Inflammatory macrophage (primary cell): ENCODE measurements at places on chromosomes 4 and X.

GRCh38 chr4:144575181-144575580 lies 70.8 kb upstream of the HHIP start:
- no peak for DNase-seq

DNA sequence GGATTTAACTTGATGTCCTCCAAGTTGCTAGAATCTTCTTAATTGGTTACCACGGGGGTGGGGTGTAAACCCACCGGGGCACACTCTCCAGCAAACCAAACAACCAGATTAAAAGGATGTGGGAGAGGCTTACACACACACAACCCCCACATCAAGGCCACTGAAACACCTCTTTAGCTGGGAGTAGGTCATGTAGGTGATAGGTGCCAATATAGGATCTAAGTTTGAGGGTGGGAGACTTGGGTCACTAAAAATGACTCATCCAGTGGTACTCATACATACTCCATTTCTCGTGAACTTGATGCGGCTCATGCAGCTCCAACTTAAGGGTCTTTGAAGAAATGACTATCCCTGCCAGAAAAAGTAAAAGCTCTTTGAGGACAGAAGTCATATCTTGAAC lies 20.5 kb upstream of the CD40LG start:
- no peak for DNase-seq

- DNase-seq: peak; percentile 56
These were observed 35.3 kb upstream of the ACSL1 start for GRCh38 chr4:184861047-184861446.

GRCh38 chr4:184007891-184008290 lies 102.8 kb downstream of the STOX2 start:
- DNase-seq: no peak

DNA sequence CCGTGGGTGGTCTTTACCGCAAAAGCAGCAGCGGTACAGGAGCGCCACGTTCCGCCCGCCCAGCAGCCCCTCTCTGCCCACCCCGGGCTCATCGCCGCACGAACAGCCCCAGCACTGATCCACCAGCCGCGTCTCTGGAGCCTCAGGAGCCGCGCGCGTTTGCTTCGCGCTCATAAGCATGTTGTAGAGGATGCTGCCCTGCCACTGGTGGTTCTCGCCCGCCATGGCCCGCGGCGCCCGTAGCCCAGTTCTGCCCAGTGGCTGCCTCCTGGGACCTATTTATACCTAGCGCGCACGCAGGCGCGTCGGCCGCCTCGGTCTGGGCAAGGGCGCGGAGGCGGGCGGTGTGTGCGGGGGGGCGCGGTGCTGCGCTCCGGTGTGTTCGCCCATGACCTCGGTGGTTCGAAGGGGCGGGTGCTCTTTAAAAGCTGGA lies at the start of gene NR0B1:
TSS of gene NR0B1 (minus strand) at position 252 of the 433 bp plus-strand sequence. CDS start at position 225, 27 bp downstream.
- DNase-seq: no peak

GRCh38 chrX:123818243-123818642 lies 41.6 kb upstream of the XIAP start:
- DNase-seq: peak; percentile 40

- no peak for DNase-seq
These were observed 136.2 kb downstream of the KIT start for GRCh38 chr4:54793856-54794422.

DNA sequence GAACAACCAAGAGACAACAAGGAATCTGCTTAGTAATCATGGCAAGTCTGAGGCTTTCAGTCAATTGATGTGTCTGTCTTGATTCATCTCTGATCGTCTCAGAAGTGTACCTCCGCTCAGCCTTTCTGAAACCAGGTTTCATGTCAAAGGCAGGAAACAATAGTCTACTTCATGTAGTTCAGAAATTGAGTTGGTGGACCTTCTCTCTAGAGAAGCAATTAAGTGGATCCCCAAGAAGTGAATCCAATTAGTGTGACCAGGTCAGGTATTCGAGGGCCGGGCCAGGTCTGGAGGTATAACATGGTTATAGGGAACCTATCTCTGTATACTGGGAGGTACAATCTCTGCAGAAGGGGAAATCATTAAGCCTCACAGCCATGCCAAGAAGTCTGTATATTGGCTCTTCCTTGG lies 32.0 kb downstream of the DAPP1 start:
- no peak for DNase-seq

GRCh38 chr4:106914223-106914622 lies 121.9 kb downstream of the DKK2 start:
- DNase-seq: no peak

GRCh38 chr4:3387154-3387942 lies 54.4 kb upstream of the HGFAC start:
- DNase-seq: no peak

- DNase-seq: no peak
These were observed 271.5 kb downstream of the NR3C2 start for GRCh38 chr4:148170408-148171365.

DNA sequence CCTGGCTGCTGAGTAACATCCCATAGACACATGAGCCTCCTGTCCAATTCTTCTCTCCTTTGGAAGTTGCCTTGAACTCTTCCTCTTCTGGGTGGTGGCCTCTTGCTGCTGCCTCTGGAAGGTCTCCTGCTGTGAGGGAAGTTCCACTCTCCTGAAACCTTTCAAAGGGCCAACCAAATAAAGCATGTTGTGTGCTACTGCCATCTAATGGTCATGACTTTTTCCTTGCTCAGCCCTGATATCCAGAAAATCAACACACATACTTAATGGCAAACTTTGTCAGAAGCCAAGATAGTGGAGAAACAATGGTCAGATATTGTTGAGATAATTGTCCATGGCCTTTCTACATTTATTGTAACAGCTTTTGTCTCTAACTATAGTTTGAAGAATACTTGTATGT lies 19.1 kb upstream of the ZXDA start:
- peak; percentile 28 for DNase-seq

- DNase-seq: no peak
These were observed 21.9 kb downstream of the INTS12 start for GRCh38 chr4:105686571-105686970.

DNA sequence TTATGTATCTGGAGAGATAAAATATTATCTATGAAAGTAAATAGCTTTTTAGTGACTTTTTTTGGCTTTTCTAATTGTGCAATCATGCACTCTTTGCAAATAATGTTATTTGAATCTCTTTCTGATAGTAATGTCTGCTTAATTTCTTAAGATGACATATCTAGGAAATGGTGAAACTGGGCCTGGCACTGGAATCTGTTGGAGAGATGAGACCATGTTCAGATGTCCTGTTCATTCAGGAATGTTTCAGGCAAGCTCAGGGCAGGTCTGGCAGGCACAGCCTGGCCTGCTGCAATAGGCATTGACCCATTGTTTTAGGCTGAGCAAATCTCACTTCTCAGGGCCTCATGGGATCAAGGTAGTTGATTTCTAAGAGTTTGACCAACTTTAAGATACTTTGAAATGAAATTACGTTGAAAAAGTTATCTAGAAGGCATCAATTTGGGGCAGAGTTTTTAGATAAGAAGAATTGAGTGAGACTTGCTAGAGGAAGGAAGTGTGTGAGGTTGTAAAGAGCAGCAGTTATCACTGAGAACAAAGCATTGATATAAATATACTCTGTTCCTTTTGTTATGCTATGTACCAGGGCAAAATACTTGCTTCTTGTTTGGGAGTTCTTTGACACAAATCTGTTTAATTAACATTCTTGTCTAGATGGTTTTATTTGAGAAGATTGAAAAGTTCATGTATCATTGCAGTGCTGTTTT lies 133.0 kb upstream of the LEF1 start:
- DNase-seq: no peak

DNA sequence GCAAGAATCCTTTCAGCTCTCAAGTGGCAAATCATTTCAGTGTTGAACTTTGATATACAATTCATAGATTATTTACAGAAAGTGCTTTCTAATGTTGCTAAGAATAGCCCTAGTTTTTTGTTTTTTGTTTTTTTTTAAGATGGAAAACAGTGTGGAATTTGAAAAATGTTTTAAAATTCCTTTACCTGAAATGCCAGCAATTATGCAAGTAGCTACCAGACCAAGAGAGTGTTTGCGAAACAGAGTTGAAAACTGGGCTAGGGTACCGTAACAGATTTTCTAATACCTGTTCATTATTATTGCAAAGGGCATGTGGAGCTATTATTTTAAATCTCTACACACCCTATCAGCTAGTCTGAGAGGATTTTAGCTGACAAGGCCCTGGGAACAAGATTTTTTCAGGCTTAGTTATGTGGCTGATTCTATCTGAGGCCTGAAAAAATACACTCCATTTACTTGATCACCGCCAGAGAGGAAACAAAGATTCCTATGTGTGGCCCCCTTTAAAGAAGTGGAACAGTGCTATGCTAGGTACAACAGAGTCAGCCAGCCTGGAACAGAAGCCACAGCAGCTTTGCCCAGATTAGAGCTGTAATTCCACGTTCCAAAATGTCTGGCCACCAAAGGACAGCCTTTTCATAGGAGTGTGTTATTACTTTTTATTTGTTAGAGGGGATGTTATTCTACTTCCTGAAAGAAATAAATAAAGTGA lies 46.9 kb upstream of the SLC39A8 start:
- DNase-seq: no peak

- DNase-seq: no peak
These were observed 852 bp upstream of the WDR44 start for GRCh38 chrX:118345045-118345463.
